ENCODE measurements at places on chromosomes 12 and 14.

DNA sequence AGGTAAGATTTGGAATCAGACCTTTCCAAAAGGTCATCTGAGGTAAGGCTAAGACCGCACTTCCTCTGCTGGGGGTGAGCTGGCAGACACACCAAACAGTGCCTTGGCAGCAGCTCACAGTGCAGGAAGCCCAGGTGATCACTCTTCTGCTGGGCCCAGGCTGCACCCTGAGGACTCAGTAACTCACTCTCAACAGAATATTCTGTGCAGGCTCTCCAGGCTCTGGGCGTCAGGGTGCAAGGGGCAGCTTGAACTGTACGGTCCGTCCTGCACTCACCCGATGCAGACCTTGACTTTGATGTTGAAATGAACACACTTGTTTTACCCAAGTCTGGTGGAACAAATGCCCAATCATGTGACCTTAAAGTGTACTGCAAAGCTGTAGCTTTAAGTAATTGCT lies 6.0 kb downstream of the ALKBH2 start:
- DNase-seq = no peak

GRCh38 chr12:115661112-115661511 lies 616.4 kb downstream of the MED13L start:
- DNase-seq = no peak

- no peak for DNase-seq
Measured at GRCh38 chr14:74596741-74597450, 15.1 kb downstream of the LTBP2 start.

- DNase-seq = no peak
Measured at GRCh38 chr12:43883311-43883710, 47.4 kb downstream of the TMEM117 start.

- no peak for DNase-seq
Measured at GRCh38 chr12:60947533-60947932, 1312.7 kb upstream of the USP15 start.

DNA sequence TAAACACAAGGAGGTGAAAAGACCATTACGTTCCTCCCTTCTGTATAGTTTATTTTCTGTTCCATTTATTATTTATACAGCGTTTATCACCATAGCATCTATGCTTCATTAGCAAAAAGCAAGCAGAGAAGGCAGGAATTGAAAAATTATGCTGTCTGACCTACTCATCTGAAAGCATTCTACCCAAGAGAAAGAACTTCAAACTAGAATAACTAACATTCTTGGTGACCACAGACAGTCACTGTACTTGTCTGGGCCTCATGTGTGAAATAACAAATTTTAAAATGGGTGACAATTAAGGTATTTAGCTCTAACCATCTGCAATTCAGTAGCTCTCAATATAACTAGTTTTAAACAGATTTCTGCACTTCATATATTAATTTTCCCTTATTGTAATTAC lies 29.3 kb upstream of the PDE3A start:
- DNase-seq = no peak

- no peak for DNase-seq
Measured at GRCh38 chr12:122282061-122282460, 15.8 kb upstream of the VPS33A start.
